AG04449 (cell line): ENCODE measurements at places on chromosomes 6 and 20.

DNA sequence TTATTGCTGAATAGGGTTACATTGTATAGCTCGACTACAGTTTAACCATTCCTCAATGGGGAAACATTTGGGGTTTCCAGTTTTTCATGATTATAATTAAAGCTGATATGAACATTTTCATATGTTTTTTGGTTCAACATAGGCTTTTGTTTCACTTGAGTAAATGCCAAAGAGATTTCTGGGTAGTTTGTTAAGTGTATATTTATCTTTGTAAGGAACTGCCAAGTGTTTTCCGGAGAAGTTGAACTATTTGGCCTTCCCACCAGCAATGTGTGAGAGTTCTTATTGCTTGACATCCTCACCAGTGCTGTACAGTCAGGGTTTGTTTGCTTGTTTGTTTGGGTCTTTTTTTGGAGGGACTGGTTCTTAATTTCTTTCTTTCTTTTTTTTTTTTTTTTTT is 83.7 kb upstream of the RALY start:
- no peak for DNase-seq

- no peak for DNase-seq
These were observed 46.6 kb downstream of the AGPAT4 start for GRCh38 chr6:161227004-161227960.

- DNase-seq, result no peak
These were observed 86.4 kb upstream of the CLDN20 start for GRCh38 chr6:155177363-155177961.

GRCh38 chr6:101402622-101403031 is 9.1 kb downstream of the GRIK2 start:
- no peak for DNase-seq

GRCh38 chr6:24051942-24052589 is 73.9 kb upstream of the NRSN1 start:
- no peak for DNase-seq

DNA sequence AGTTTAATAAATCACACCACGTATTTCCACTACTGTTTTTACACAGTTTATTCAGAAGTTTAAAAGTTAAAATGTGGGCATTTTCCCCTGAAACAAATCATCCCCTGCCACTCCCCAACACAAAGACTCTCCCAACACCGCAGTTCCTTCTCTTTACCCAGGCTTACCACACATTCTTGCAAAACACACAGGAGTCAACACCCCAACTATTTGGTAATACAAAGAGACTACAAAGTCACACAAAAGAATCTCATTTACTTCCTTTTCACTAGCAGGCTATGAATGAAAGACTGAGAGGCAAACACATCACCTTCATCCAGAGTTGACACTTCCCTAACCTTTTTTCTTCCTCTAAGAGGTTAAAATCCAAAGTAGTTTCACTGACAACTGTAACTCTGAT is 51.1 kb downstream of the KCTD20 start:
- no peak for DNase-seq

DNA sequence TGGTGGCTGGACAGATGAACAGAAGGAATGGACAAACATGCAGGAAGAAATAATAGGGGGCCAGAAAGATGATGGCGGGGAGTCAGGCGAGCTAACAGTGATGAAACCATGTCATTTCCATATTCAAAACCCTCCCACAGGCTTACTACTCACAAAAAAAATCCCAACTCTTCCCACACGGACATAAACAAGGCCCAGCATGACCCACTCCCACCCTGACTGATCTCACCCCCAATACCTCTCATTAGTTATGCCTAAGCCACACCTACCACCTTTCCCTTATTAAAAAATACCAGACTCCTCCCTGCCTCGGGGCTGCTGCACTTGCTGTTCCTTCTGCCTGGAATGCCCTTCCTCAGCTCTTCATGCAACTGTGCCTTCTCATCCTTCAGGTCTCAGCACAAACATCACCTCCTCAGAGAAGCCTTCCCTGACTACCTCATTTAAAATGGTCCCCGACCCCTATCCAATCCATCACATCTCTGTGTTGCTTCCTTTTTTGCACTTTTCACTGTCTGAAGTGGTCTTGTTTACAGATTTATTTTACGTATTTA is 145.8 kb downstream of the PREX1 start:
- DNase-seq, result no peak

DNA sequence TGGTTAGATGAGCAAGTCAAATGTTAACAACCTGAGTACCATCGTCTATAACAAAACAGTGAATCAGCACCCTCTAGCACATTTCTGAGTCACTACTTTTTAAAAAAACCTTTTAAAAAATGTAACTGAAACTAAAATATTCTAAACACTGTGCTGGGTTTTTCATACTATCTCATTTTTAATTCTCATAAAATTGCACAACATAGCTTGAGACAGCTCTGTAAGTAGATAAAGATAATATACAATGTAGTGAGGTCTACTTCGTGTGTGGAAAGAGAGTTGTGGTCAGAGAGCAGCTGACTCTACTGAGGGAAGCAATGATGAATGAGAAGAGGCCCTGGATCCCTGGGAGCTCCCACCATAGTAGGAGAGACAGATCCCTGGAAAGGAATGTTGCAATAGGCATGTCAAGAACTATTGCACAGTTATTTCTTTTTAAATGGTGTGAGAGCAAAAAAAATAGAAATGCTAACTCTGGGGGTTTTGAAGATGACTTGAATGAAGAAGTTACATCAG is 13.6 kb upstream of the CALHM6 start:
- DNase-seq, result peak; percentile 99

DNA sequence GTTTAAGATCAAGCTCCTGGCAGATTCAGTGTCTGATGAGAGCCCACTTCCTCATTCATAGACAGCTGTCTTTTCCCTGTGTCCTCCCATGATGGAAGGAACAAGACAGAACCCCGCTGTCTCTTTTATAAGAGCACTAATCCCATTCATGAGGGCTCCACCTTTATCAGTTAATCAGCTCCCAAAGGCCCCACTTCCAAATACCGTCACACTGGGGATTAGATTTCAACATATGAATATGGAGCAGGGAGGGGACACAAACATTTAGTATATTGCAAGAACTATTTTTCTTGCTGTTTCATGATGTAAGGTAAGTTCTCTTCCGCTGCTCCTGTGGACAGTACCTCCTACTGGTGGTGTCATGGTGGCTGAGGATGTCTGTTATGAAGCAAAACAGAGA is 158.3 kb upstream of the IRAK1BP1 start:
- DNase-seq, result no peak

- DNase-seq, result no peak
These were observed 25.8 kb downstream of the BCAS4 start for GRCh38 chr20:50820515-50821256.

DNA sequence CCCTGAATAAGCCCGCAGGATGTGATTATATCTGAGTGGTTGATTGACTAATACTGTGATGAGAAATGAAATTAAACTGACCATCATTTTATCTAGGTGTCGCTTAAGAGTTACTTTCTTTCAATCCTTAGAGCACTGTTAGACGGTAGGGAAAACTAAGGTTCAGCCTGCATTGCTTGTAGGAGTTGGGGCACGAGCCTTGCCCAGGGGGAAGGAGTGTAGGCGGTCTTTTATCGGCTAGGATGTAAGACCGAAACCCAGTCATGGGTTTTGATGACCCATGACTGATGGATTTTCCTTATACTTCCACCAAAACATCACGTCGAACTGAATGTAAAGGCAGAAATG is 392 bp upstream of the TASP1 start:
- no peak for DNase-seq

GRCh38 chr6:104566411-104566810 is 293.3 kb downstream of the HACE1 start:
- DNase-seq, result no peak

GRCh38 chr6:150032598-150032997 is 7.3 kb upstream of the RAET1L start:
- no peak for DNase-seq

DNA sequence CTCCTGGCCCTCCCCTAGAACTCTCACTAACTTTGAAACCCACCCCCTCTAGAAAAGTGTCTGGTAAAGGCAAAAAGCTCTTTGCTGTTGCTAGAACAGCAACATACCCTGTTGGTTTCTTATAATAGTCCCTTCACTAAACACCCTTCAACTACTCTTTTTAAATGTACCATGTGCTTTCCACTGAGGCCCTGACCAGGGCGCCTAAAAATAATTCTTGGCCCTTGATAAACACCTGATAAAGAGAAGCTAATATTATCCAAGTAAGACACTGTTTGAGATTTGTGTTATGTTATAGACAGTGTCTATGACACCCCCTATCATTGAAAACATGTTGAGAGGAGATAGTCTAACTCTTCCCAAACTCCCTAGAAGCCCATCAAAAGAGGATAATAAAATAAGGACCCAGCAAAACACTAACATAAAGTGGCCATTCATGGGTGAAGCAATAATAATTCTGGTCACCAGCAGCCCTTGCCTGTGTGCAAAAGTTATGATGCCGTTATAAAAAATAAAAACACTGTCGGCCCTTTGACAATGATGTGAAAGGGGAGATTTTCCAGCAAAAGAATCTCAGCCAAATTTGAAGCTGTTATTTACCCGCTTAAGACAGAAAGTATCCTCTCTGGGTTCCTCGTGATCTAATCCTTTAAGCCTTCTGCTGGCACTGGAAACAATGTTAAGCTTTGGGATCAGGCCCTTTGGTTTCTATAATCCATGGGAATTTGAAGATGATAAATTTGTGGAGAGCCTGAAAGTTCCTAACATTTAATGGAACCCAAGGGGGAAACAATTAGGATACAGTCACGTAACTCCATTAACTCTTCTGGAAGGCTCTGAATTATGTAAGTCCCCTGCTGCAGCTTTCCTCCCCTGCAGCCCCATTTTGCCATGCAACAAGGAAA is 122.6 kb upstream of the PLCB4 start:
- peak; percentile 3 for DNase-seq

GRCh38 chr6:148138573-148138972 is 204.1 kb upstream of the SASH1 start:
- DNase-seq, result no peak

DNA sequence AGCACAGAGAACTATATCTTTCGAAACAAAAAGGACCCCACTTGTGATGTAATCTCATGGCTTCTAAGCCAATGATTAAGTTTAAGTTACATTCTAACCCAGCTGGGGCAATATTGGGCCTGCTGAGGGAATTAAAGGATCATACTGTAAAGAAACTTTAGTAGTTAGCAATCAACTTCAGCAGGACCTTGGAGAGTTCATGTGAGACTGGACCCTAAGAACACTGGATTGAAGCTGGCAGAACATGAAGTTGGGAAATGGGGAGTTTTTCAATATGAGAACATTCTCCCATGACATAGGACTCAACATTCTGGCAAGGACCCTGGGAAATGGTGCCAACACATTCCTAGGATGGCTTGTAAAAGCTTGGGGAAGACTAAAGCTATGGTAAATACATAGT is 516.2 kb downstream of the PKHD1 start:
- no peak for DNase-seq

GRCh38 chr6:74997646-74998045 is 208.2 kb downstream of the COL12A1 start:
- no peak for DNase-seq

DNA sequence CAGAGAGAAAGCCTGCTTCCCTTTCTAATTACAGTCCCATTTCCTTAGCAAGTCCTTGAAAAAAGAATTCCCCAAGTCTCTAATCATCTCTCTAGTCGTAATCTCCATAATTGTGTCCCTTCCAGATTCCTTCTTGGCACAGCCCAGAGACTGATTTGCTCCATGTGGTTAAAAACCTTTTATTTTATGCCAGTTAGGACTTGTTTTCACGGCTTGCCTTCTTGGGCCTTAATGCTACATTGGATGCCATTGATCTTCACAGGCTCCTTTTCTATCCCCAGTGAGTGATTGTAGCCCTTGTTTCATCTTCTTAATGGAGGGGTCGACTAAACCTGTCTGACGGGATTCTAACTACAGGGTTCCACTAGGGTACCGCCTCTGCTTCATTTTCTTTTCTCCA is 650.6 kb upstream of the ARID1B start:
- no peak for DNase-seq

GRCh38 chr20:59617221-59617620 is 12.9 kb downstream of the PHACTR3 start:
- DNase-seq, result no peak
